ENCODE measurements at places on chromosomes 12 and 14.

GRCh38 chr12:75979181-75979580 is 52.4 kb downstream of the PHLDA1 start:
- DNase-seq, result no peak

DNA sequence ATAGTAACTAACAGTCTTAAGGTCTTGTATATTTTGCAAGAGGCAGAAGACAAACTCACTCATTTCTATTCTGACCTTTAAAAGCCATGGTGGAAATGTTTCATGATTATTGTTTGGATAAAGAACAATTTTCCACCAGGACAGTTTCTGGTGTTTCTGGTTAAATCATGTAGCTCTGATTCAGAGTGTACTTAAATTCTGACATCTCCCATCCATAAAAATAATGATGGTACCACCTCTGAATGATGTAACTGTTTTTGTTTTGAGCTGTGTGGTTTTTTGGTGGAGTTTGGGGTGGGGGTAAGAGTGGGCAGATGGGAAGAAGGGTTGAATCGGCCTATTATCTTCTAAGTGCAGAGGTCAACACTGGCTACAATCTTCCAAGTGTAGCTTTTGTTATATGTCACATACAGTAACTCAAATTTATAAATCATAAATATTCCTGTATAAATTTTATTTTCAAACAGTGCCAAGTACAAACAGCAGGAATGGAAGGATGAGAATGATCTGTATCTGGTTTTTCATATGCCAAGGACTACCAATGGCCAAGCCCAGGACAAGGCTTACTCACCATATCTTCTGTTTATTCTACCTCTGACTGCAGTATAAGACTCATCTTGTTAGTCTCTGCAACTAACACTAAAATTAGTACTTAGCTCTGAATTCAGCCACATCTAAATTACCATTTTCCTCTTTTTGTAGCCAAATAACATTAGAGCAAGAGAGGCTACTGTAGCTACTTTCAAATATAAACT is 108.7 kb downstream of the BCAT1 start:
- no peak for DNase-seq

DNA sequence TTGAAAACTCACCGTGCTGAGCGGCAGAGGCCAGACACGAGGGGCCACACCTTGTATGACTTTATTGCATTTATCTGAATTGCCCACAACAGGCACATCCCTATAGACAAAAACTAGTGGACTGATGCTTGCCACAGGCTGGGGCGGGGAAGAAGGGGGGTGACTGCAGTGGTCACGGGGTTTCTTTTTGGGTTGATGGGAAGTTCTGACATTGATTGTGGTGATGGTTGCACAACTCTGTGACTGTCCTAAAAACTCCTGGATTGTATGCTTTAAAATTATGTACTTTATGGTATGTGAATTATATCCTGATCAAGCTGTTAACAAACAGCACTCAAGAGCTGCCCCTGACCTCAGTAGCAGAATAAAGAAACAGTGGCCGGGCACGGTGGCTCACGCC is 25.7 kb downstream of the DHX37 start:
- DNase-seq, result no peak

GRCh38 chr12:39588348-39588747 is 31.3 kb downstream of the ABCD2 start:
- no peak for DNase-seq

DNA sequence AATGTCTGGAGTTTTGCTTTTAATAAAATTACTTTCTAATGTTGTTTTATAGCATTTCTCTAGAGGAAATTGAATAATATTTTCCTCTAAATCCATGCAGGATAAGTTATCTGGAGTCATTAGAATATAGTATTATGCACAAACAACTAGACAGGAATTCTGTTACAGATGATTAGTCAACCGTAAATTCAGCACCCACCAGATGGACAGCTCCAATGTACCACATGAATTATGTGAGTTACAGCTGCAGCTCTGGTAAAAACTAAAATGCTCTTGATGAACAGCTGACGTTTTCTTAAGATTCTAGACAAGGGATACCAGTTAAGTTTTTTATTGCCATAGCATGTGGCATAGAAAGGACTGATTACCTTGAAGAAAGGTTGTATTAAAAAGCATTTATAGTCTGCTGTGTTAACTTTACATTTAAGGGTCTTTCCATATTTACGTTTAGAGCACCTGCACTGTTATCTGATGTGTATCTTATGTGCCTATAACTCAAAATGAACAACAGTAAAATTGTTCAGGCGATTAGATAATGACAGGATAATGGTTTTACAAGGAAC is 321.4 kb upstream of the LRFN5 start:
- no peak for DNase-seq

GRCh38 chr14:61482348-61483206 is 161.2 kb downstream of the PRKCH start:
- no peak for DNase-seq

DNA sequence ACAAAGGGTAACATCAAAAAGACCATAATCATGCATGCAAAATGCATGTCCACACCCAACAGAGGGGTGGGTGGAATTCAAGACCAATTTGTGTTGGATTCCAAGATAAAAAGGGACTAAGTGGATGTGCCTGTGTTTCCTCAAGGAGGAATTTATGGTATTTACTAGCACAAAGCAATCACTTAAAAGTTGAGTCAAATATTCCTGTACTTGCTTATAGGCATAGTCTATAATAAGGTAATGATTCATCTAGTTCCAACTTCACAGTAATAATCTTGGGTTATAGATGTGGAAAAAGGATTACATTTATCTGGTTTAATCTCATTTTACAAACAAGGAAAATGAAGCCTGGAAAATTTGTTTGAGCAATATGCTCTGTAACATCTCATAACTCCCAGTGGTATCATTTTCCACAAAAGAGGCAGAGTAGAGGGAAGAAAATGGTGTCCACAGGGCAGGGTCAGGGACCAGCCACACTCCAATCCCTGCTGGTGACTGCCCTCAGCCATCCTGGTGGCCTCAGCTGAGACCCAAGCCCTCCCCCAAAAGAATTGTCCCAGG is 80.8 kb upstream of the REP15 start:
- no peak for DNase-seq

DNA sequence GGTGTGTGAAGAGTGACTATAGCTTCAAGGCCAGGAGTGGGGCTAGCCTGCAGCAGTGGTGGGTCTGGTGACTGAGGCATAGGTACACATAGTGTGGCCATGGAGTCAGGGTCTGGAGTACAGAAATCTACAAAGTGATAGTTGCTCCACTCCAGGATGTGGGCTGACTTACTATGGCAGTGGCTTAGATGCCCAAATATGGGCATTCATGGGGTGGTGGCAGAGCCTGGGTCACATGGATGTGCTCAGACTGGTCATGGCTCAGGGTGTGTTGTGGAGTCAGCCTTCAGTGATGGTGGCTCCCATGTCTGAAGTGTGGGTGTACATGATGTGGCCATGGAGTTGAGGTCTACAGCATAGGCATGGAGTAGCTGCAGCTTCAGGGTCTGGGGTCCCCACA is 27.3 kb downstream of the CLEC6A start:
- no peak for DNase-seq

- DNase-seq, result no peak
These were observed 40.3 kb downstream of the CFAP251 start for GRCh38 chr12:121958541-121959240.
